ENCODE measurements at places on chromosomes 2 and 18.

DNA sequence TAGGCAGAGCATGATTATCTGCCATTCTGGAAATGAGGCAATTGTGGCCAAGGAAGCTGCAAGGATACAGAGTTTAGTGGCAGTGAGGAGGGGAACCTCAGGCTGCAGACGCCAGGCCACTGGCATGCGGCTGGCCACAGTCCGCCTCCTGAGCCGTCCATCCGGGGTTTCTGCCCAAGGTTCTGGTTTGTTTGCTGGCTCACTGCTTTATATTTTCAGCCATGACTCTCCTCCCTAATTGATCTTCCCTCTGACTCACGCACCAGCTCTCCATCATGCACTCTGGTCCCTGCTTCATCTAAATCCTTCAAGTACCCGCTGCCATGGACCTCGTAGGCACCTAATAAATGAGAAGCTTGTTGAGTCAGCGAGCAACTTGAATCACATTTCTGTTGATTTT lies 107.8 kb upstream of the REV1 start:
- DNase-seq: no peak

DNA sequence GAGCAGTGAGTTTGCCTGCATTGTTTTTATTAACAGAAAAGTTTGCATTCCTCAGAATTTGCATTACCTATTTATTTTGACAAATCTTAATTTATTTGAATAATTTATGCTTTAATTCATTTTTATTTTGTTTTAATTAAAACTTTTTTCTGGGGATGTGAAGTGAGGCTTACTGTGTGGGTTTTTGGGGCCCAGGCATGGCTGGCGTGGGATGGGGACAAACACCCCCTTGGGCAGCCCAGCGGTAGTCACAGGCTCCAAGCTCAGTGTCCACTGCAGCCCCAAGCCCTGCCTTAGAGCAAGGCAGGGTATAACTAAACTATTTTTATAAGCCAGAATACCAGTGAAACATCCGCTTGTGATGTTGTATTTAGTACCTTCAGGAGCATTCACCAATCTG lies 95.7 kb upstream of the PXDN start:
- no peak for DNase-seq

DNA sequence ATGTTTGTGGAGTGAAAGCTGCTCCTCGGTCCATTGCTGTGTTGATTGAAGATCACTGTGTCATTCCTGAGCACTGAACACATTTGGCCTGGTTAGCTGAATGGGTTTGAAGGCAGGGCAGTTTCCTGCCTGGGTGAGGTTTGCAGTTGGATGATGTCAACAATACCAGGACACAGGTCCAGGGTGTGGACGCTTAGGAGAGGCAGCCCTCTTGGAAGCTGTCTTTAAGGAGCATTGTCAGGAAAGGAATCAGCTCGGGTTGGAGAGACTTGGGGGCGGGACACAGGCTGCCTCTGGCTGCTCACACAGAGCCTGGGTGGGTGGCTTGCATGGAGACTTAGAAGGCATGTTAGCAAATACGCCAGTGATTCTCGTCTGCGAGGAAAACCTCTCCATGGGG lies 237.7 kb downstream of the SEPTIN10 start:
- DNase-seq: no peak

GRCh38 chr2:240765007-240765406 lies 55.0 kb downstream of the KIF1A start:
- no peak for DNase-seq

DNA sequence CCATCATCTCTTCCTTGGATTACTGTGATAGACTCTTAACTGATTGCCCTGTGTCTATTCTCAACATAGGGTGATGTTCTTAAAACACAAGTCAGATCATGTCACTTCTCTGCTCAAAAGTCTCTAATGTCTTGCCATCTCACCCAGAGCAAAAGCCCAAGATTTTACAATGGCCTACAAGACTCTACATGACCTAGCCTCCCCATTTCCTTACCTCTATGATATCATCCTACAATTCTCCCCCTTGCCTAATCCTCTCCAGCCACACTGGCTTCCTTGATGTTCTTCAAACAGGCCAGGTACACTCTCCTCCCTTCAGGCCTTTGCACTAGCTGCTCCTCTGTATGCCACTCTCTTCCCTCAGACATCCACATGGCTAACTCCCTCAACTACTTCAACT lies 55.1 kb downstream of the ROCK1 start:
- DNase-seq: no peak

GRCh38 chr2:231883468-231883881 lies 42.7 kb downstream of the NPPC start:
- DNase-seq: no peak

DNA sequence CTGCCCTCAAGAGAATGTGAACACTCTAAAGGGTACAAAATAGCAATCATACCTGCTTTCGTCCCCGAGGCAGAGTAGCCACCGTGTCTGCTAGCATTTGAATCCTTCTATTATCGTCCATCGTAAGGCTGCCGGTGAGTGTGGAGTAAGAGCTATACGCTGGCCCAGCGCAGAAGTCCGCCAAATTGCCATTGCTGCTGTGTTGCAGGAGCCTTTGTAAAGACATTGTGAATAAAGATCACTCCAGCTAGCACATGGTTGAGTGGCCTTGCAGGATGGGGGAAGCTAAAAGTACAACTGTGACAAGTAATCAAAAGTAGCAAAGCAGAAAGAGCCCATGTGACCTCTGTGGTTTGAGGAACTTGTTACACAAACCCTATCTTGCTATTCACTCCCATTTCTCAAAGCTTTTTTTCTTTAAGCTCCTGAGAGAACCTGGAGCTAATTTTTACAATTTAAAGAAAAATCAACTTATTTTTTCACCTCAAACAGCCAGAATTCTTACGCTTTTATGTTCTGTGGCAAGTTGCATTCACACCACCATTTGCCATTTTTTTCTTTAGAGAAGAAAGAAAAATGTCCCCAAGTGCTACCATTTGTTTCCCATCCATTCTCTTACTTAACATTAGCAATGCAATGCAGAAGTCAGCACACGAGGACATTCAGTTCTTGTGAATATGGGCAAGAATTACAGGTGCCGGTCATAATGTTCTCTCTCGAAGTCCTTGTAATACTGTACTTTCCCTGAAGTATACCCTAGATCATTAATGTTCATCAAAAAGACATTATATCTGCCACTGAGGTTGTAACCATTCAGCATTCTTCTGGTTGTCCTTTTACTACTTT lies at the start of gene CYTIP:
CYTIP (minus strand) TSS at position 295 of the 846 bp plus-strand sequence; CDS start at position 226, 69 bp downstream.
- no peak for DNase-seq

DNA sequence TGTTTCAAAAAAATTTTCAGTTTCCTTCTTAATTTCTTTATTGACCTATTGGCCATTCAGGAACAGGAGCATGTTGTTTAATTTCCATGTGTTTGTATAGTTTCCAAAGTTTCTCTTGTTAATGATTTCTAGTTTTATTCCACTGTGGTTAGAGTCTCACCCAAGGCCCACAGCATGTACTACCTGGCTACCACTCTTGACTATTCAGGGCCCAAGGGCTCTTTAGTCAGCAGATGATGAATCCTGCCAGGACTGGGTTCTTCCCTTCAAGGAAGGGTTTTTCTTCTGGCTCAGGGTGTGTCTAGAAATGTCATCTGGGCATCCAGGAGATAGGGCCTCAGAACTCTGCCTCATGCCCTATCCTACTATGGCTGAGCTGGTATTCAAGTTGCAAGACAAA lies 161.4 kb downstream of the PLCL1 start:
- DNase-seq: no peak

GRCh38 chr2:168515502-168515901 lies 59.4 kb downstream of the CERS6 start:
- DNase-seq: no peak

GRCh38 chr2:85428343-85428881 lies 9.9 kb downstream of the SH2D6 start:
- no peak for DNase-seq
